Nephron progenitor cell (in vitro differentiated cells): ENCODE measurements at places on chromosomes 6 and 20.

GRCh38 chr6:37487591-37488380 lies 11.9 kb downstream of the CCDC167 start:
- no peak overlapping the region for H3K27ac ChIP-seq
- H3K27me3 ChIP-seq = peaks cover 46% of the 10 kb centered on the region
- H3K36me3 ChIP-seq = peaks cover 10% of the 10 kb centered on the region
- H3K4me1 ChIP-seq = peaks cover 57% of the 10 kb centered on the region
- DNase-seq = no peak

GRCh38 chr6:71468841-71469700 lies 180.5 kb downstream of the OGFRL1 start:
- no peak overlapping the region for H3K27ac ChIP-seq
- no peaks in the 10 kb centered on the region for H3K4me1 ChIP-seq
- no peaks in the 10 kb centered on the region for H3K36me3 ChIP-seq
- H3K27me3 ChIP-seq = peaks cover 5% of the 10 kb centered on the region
- H3K4me3 ChIP-seq = no peak overlapping the region

DNA sequence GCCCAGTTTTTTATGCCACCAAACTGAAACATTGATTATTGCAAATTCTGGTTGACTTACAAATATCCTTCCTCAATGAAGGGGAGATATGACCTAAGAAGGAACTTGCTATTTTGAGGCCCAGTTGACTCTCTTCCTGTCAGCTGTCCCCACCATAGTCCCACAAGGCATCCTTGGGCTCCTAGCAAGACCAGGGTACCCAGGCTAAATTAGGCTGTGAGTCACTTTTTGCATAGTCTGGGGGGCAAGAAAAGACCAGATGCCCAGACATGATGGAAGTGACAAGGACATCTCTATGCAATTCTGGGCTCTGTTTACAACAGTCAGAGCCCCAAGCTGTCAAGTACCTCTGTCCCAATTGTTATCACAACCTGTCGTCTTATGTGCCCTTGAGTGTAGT lies 31.8 kb upstream of the MAFB start:
- peaks cover 37% of the 10 kb centered on the region for H3K4me1 ChIP-seq
- peaks cover 15% of the 10 kb centered on the region for H3K27me3 ChIP-seq
- H3K36me3 ChIP-seq = no peaks in the 10 kb centered on the region
- H3K27ac ChIP-seq = no peak overlapping the region

DNA sequence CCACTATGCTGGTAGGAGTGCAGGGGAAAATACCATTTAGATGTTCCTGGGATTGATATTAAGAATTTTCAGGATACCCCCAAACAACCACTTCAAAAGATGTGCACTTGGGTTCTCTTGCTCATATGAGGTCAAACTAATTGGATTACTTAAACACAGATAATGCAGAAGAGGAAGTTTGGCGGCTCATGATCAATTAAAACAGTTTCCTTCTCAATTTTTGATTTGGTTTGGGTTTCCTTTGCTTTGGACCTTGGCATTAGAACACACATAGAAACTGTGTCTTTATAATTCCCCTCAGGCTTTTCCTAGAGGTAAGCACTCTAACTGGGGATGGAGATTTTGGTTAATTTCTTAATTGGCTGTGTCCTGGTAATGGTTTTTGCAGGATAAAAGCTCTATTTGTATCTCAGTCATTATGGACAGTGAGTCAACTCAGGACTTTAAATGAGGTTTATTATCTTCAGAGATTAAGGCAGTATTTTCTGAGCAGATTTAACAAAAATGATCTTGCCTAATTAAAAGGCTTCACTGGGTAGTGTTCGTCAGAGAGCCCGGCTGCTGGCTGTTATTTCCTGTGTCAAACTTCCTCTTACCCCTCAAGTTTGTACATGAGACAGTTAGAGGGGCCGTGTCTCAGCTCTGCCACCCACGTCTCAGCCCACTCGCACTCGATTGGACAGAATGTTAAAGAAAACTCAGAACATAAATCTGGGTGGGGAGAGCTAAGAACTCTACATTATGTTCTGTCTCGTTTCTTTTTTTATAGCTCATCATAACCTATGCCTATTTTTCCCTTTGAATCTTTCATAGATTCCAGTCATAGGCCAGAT lies 50.3 kb upstream of the PREP start:
- H3K4me3 ChIP-seq = no peak overlapping the region
- peaks cover 12% of the 10 kb centered on the region for H3K27me3 ChIP-seq
- DNase-seq = no peak
- H3K4me1 ChIP-seq = peaks cover 11% of the 10 kb centered on the region
- H3K27ac ChIP-seq = no peak overlapping the region

DNA sequence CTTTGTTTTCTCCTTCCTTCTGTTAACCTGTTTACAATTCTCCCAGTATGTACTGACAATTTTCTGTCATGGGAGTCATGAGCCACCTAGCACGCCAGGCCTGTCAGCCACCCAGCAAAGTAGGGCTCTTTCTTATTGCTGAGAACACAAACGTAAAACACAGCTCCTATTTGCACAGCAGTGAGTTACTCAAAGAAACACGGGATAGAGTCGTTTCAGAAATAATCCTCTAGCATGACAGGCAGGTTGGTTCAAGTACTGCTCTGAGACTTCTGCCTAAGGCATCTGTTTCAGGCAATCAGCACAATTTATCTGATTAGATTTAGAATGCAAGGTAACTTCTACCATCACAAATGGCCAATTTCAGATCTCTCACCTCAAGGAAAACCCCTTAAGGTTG lies 88.8 kb downstream of the CD24 start:
- H3K27me3 ChIP-seq = no peaks in the 10 kb centered on the region
- H3K36me3 ChIP-seq = no peaks in the 10 kb centered on the region
- no peak overlapping the region for H3K4me3 ChIP-seq
- no peak for DNase-seq
- H3K27ac ChIP-seq = no peak overlapping the region

GRCh38 chr6:90936286-90936685 lies 349.4 kb upstream of the MAP3K7 start:
- peaks cover 22% of the 10 kb centered on the region for H3K4me1 ChIP-seq
- no peak for DNase-seq
- no peak overlapping the region for H3K27ac ChIP-seq
- H3K27me3 ChIP-seq = no peaks in the 10 kb centered on the region
- no peaks in the 10 kb centered on the region for H3K36me3 ChIP-seq
- H3K4me3 ChIP-seq = no peak overlapping the region

- H3K36me3 ChIP-seq = no peaks in the 10 kb centered on the region
- no peak for DNase-seq
- peaks cover 22% of the 10 kb centered on the region for H3K27me3 ChIP-seq
- H3K4me3 ChIP-seq = no peak overlapping the region
These were observed 164.4 kb downstream of the CDH26 start for GRCh38 chr20:60122671-60123070.

DNA sequence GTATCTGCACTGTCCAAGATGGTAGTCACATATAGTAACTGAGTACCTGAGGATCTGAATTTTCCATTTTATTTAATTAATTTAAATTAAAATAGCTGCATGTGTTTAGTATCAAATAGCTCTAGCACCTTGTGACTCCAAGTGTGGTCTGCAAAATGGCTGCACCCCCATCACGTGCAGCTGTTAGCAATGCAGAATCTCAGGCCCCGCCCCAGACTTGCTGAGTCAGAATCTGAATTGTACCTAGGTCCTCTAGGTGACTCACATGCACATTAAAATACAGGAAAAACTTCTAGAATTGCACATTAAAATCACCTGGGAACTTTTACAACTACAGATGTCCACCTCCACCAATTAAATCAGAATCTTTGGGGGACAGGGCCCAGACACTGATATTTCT lies 19.2 kb upstream of the FAM83C start:
- H3K36me3 ChIP-seq = peaks cover 25% of the 10 kb centered on the region
- H3K4me1 ChIP-seq = peaks cover 28% of the 10 kb centered on the region
- no peak overlapping the region for H3K4me3 ChIP-seq
- no peak for DNase-seq
- no peak overlapping the region for H3K27ac ChIP-seq

- DNase-seq = no peak
- no peaks in the 10 kb centered on the region for H3K4me1 ChIP-seq
- no peak overlapping the region for H3K4me3 ChIP-seq
- H3K27me3 ChIP-seq = peaks cover 3% of the 10 kb centered on the region
These were observed 294.0 kb downstream of the TBC1D7 start for GRCh38 chr6:13034316-13034715.

GRCh38 chr6:167350731-167351655 lies 26.1 kb downstream of the TTLL2 start:
- H3K27me3 ChIP-seq = peaks cover 55% of the 10 kb centered on the region
- peak; percentile 88 for DNase-seq
- H3K36me3 ChIP-seq = peaks cover 10% of the 10 kb centered on the region
- H3K4me1 ChIP-seq = peaks cover 37% of the 10 kb centered on the region
- no peak overlapping the region for H3K27ac ChIP-seq
- H3K4me3 ChIP-seq = peak overlapping the region; percentile 80

- H3K4me3 ChIP-seq = no peak overlapping the region
- no peak overlapping the region for H3K27ac ChIP-seq
- H3K36me3 ChIP-seq = no peaks in the 10 kb centered on the region
- peaks cover 10% of the 10 kb centered on the region for H3K4me1 ChIP-seq
These were observed 17.5 kb downstream of the HMGN4 start for GRCh38 chr6:26555505-26556262.

DNA sequence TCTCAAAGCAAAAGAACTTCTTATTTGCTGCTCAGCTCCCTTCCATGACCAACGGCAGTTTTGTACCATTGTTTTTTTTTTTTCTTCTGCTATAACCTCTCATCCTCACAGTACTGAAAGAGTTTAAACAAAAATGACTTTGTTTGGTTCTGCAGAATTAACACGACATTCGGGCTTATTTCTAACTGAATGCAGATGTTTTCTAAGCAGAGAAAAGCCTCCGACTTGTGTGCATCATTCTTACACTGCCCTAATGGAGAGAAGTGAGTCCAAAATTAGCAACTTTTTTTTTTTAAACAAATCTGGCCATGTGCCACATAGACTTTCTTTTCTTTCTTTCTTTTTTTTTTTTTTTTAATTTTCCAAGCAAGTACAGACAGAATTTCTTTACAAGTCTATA lies 382.7 kb downstream of the HDGFL1 start:
- no peak for DNase-seq
- peaks cover 3% of the 10 kb centered on the region for H3K27me3 ChIP-seq
- H3K36me3 ChIP-seq = no peaks in the 10 kb centered on the region
- H3K4me1 ChIP-seq = peaks cover 19% of the 10 kb centered on the region
- no peak overlapping the region for H3K27ac ChIP-seq
- no peak overlapping the region for H3K4me3 ChIP-seq

GRCh38 chr6:46059608-46060007 lies 43.9 kb upstream of the CLIC5 start:
- no peak overlapping the region for H3K4me3 ChIP-seq
- no peak for DNase-seq
- H3K4me1 ChIP-seq = peaks cover 10% of the 10 kb centered on the region
- no peaks in the 10 kb centered on the region for H3K27me3 ChIP-seq

DNA sequence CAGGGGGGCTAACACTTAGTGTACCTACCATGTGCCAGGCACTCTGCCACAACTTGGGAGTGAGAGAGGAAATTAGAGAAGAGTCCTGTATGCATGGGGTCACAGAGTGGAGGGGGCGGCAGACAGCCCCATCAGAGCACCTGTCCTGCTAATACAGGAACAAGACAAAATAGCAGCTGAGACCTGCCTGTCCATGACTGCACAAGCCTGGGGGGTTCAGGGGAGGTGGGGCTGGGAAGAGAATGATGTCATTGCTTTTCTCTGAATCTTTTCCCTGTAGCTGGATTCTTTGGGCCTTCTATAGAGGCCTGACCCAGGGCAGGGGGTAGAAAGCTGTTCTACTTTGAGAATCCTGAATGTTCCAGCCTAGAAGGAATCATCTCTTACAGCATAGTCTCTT lies 37.4 kb downstream of the FOXP4 start:
- H3K36me3 ChIP-seq = peaks cover 55% of the 10 kb centered on the region
- no peak overlapping the region for H3K27ac ChIP-seq
- no peak overlapping the region for H3K4me3 ChIP-seq
- H3K4me1 ChIP-seq = peaks cover 96% of the 10 kb centered on the region
- DNase-seq = no peak

- DNase-seq = no peak
- H3K27ac ChIP-seq = no peak overlapping the region
- H3K4me1 ChIP-seq = no peaks in the 10 kb centered on the region
- H3K4me3 ChIP-seq = no peak overlapping the region
- H3K27me3 ChIP-seq = peaks cover 3% of the 10 kb centered on the region
These were observed 311.2 kb downstream of the ESR1 start for GRCh38 chr6:152118678-152119077.

GRCh38 chr20:16824664-16825063 lies 76.5 kb downstream of the OTOR start:
- H3K36me3 ChIP-seq = no peaks in the 10 kb centered on the region
- H3K27ac ChIP-seq = no peak overlapping the region
- H3K4me1 ChIP-seq = peaks cover 5% of the 10 kb centered on the region
- no peak overlapping the region for H3K4me3 ChIP-seq

DNA sequence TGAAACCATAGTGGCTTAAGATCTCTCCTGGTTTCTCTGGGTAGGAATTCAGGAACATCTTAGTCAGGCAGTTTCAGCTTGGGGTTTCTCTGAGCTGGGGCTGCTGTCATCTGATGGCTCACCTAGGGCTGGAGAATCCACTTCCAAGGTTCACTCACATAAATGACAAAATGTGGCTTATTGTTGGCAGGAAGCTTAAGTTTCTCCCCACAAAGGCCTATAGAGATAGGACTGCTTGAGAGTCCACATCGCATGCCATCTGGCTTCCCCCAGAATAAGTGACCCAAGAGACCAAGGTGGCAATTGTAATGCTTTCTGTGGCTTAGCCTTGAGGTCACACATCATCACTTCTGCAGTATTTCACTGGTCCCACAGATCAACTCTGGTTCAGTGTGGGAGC lies 131.4 kb downstream of the EDN1 start:
- no peaks in the 10 kb centered on the region for H3K36me3 ChIP-seq
- no peak for DNase-seq
- H3K4me1 ChIP-seq = no peaks in the 10 kb centered on the region
- no peak overlapping the region for H3K4me3 ChIP-seq

GRCh38 chr6:110777636-110778035 lies 37.6 kb downstream of the CDK19 start:
- H3K36me3 ChIP-seq = peaks cover 9% of the 10 kb centered on the region
- H3K4me3 ChIP-seq = no peak overlapping the region
- DNase-seq = no peak
- H3K27ac ChIP-seq = no peak overlapping the region

DNA sequence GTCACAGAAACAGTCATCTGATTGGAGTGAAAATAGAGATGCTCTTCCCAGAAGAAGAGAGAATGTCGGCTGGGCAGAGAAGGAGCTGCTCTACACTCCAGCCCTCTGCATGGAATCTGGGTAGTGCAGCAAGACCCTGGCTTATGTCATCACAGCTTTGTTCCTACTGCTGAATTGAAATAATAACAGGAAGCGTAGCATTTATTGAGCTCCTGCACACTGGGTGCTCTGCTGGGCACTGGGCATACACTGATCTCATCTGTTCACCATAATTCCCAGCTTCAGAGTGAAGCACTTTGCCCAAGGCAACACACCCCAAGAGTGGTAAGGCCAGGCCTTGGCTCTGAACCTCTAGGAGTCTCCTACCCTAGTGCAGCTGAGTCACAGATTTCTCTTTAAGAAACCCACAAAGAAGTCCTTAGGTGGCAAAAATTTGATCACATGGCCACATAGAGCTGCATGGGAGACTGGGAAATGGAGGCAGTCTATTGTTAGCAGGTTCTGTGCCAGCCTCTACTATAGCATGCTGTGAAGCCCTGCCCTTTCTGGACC lies 3.9 kb upstream of the SDCBP2 start:
- H3K27ac ChIP-seq = no peak overlapping the region
- H3K36me3 ChIP-seq = peaks cover 47% of the 10 kb centered on the region
- no peak overlapping the region for H3K4me3 ChIP-seq
- no peak for DNase-seq
- peaks cover 12% of the 10 kb centered on the region for H3K4me1 ChIP-seq

- H3K27me3 ChIP-seq = peaks cover 61% of the 10 kb centered on the region
- no peak overlapping the region for H3K27ac ChIP-seq
- peak overlapping the region; percentile 87 for H3K4me3 ChIP-seq
- DNase-seq = peak; percentile 73
These were observed 65.8 kb upstream of the ARMC2 start for GRCh38 chr6:108782179-108783041.

- peaks cover 61% of the 10 kb centered on the region for H3K4me1 ChIP-seq
- no peaks in the 10 kb centered on the region for H3K36me3 ChIP-seq
- peaks cover 16% of the 10 kb centered on the region for H3K27me3 ChIP-seq
These were observed 648 bp upstream of the RBBP8NL start for GRCh38 chr20:62428002-62428372.
